Fibroblast of pulmonary artery (primary cell): ENCODE measurements at places on chromosomes 12 and 14.
A peak's percentile ranks its signal among the peaks of the same experiment; 100 is the strongest.

DNA sequence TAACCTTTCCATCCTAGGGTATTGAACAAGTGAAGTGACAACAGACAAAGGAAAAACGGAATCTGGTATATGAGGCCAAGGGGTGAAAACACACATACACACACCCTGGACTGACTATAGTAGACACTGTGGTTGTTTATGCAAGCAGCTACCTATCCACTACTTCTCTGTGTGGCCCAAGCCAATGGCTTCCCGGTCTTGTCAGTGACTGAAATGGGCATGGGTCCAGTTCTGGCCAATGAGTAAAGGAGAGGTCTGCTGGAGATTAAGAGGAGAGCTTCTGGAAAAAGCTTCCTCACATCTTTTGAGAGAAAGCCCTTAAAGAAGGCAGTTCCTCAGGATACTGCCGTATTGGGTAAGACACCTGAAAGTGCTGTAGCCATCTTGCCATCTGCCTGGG lies 19.3 kb downstream of the MBIP start:
- DNase-seq = peak; percentile 6

GRCh38 chr12:56808954-56809353 lies 45.8 kb downstream of the HSD17B6 start:
- no peak for DNase-seq

DNA sequence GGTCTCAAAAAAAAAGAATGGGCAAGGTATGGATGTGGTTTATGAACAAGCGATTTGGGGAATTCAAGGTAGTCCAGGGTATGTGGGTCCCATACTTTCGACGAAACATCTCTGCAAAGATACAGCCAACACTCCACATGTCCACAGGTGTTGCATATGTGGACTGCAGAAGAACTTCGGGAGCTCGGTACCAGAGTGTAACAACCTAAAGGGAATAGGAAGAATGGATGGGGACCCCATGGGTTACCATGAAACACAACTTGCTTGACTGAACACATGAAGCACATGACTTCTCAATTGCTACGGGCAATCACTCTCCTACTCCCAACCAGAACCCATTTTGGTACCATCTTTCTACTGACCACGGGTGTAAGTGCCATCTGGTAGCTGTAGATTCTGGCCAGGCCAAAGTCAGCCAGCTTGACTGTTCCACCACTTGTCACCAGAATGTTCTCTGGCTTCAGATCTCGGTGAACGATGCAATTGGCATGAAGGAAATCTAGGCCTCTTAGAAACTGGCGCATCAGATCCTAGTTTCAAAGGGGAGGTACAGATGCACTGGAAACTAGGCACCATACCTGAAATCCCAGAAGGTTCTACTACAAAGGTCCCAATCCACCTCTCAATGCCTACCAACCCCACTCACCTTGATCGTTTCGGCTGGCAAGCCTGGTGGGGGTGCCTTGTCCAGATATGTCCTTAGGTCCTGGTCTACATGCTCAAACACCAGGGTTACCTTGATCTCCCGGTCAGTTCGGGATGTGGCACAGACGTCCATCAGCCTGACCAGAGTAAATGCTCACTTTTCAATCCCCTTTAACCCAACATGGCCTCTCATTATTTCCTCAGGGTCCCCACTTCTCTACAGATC lies 1.3 kb downstream of the CDK4 start:
- DNase-seq = no peak

DNA sequence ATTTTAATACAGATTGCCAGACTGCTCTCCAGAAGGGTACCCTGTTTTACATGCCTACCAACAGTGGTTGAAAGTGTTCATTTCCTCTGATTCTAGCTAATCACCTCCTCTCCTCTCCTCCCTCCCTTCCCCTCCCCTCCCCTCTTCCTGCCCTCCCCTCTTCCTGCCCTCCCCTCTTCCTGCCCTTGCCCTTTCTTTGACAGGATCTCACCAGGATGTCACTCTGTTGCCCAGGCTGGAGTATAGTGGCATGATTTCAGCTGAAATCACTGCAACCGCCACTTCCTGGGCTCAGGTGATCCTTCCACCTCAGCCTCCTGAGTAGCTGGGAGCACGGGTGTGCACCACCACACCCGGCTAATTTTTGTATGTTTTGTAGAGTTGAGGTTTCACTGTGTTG lies 24.7 kb downstream of the APAF1 start:
- DNase-seq = no peak

DNA sequence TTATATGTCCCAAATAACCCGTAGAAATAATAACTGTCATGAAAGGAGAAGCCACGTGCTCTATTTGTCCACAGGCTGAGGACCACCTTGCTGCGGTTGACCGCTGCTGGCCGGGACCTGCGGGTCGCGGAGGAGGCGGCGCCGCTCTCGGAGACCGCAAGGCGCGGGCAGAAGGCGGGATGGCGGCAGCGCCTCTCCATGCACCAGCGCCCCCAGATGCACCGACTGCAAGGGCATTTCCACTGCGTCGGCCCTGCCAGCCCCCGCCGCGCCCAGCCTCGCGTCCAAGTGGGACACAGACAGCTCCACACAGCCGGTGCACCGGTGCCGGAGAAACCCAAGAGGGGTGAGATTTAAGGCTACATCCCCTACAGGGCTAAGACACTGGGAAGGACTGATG lies 21.0 kb downstream of the RPGRIP1 start:
- DNase-seq = no peak

GRCh38 chr14:95217391-95217900 lies 60.1 kb upstream of the DICER1 start:
- no peak for DNase-seq

- DNase-seq = peak; percentile 57
These were observed 169.0 kb upstream of the EEA1 start for GRCh38 chr12:93098077-93098476.

- no peak for DNase-seq
These were observed 12.8 kb downstream of the CHURC1 start for GRCh38 chr14:64927031-64927430.

GRCh38 chr12:69903548-69903947 lies 78.5 kb downstream of the MYRFL start:
- no peak for DNase-seq

- no peak for DNase-seq
These were observed 269.1 kb downstream of the EMP1 start for GRCh38 chr12:13465635-13466034.

- DNase-seq = no peak
These were observed 9.7 kb downstream of the NCOR2 start for GRCh38 chr12:124557518-124558223.

DNA sequence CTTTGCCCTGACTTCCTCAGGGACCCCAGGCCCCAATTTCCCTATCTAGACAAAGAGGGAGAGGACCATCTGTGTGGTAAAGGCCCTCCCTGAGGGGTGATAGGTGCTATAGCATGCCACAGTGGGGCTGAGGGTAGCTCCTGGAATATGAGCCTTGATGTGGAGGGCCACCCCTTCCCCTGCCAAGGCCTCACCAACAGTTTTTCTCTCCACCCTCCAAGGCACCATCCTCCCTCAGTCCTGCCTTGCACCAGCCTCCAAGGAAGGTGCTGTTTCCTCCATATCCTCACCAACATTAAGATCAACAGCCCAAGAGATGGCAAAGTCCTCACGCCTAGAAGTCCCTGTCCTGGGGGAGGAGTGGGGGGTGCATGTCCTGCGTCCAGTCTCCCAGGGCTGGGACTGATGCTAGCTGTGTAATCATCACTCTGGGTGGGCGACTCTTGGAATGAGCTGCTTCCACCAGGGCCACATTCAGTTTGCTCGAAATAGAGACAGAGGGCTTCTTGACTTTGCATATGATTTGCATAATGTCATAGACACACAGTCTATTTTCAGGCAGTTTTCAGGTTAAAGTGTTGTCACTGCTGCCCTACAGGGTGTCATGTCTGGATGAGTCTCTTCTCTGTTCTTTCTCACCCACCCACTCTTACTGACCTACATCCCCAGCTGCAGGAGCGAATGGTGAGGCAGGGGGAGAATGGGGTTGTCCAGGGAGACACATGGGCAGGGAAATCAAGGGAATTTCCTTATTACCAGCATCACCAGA lies 17.4 kb downstream of the ACVRL1 start:
- no peak for DNase-seq
